ENCODE measurements at places on chromosomes 3 and 15.

- no peak for DNase-seq
- no peak overlapping the region for H3K4me3 ChIP-seq
- H3K27me3 ChIP-seq, result no peaks in the 10 kb centered on the region
- H3K4me1 ChIP-seq, result no peaks in the 10 kb centered on the region
- no peaks in the 10 kb centered on the region for H3K36me3 ChIP-seq
Measured at GRCh38 chr15:39939487-39940452, 5.9 kb downstream of the EIF2AK4 start.

GRCh38 chr3:189975391-189975990 is 145.2 kb downstream of the P3H2 start:
- peak overlapping the region; percentile 47 for H3K27ac ChIP-seq
- H3K4me1 ChIP-seq, result no peaks in the 10 kb centered on the region
- no peaks in the 10 kb centered on the region for H3K36me3 ChIP-seq

- no peak overlapping the region for H3K4me3 ChIP-seq
- no peaks in the 10 kb centered on the region for H3K36me3 ChIP-seq
- H3K4me1 ChIP-seq, result no peaks in the 10 kb centered on the region
- DNase-seq, result no peak
- no peaks in the 10 kb centered on the region for H3K27me3 ChIP-seq
Measured at GRCh38 chr3:14554715-14555114, 14.6 kb upstream of the GRIP2 start.

DNA sequence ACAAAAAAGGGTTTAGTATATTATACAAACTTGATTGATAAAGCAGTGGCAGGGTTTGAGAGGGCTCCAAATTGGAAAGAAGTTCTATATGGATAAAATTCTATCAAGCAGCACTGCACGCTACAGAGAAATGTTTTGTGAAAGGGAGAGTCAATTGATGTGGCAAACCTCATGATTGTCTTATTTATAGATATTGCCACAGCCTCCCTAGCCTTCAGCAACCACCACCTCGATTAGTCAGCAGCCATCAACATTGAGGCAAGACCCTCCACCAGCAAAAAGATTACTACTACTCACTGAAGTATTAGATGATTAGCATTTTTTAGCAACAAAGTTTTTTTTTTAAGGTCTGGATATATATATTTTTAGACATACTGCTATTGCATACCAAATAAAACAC is 296.7 kb downstream of the CHST2 start:
- no peaks in the 10 kb centered on the region for H3K4me1 ChIP-seq
- no peak overlapping the region for H3K27ac ChIP-seq
- no peaks in the 10 kb centered on the region for H3K36me3 ChIP-seq
- no peaks in the 10 kb centered on the region for H3K27me3 ChIP-seq

DNA sequence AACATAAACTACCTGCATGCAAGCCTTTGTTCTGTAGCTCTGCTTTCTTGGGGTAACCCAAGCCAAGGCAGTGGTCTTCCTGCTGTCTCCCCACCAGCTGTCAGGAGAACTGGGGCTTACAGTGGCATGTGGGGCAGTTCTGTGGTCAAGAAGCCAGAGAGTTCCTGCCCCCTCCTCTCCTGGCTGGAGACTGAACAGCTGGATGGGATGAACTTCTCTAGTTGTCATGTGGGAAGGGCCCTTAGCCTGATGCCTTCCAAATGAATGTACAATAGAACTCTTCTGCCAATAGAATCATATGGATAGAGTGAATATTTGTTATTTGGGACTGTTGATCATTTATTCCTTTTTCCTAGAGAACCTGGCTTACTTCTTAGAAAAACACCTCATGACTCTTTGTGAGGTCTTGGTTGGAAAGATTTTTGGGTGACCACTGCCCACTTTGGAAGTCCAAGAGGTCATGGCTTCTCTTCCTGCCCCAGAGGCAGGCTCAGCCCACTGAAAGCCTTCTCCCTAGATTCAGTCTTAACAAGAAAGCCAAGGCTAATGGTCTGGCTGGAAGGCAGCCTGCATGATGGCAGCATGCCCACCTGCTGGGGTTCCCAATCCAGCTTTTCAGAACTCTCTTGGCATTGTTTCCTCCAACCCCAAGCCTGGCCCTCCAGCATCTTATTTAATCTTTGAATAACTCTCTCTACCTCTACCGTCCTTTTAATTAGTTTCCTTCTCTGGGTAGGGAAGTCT is 462.9 kb upstream of the PROK2 start:
- H3K27me3 ChIP-seq, result no peaks in the 10 kb centered on the region
- DNase-seq, result no peak
- no peak overlapping the region for H3K27ac ChIP-seq
- H3K4me1 ChIP-seq, result no peaks in the 10 kb centered on the region
- no peak overlapping the region for H3K4me3 ChIP-seq

DNA sequence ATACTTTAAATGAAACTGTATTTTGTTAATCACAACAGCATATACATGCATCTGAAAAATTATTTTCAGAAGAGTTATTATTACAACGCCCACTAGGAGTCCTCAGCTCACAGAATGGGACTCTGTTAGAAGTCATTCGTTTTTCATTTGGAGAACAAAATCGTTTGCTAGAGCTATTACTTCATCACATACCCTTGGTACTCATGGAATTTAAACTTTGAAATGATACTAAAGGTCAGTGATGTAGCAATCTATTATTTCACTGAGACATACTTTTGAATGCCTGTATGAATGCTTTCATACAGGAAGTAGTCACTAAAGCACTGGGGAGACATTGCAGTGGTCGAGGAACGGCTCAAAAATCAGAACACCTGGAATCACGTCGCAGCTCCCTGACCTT is 198.1 kb downstream of the MBNL1 start:
- no peak overlapping the region for H3K27ac ChIP-seq
- no peak overlapping the region for H3K4me3 ChIP-seq
- no peak for DNase-seq
- H3K36me3 ChIP-seq, result no peaks in the 10 kb centered on the region

GRCh38 chr3:158260392-158260791 is 150.5 kb downstream of the RSRC1 start:
- no peaks in the 10 kb centered on the region for H3K36me3 ChIP-seq
- H3K4me3 ChIP-seq, result no peak overlapping the region
- no peaks in the 10 kb centered on the region for H3K4me1 ChIP-seq
- no peak for DNase-seq
- H3K27ac ChIP-seq, result no peak overlapping the region

DNA sequence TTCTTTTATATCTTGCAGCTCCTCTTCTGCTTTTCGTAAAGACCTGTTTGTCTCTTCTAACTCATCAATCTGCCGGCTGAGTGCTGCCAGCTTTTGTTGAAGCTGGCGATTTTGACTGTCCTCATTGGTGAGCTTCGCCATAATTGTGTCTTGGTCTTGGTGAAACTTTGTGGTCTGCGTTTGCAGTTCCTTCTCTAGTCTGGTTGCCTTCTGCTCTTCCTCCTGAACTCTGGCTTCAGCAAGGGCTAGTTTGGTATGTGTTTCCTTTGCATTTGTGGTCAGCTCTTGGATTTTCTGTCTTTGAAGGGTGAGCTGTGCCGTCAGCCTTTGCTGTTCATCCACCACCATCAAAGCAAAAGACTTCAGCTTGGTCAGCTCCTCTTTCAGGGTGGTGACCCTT is 32.9 kb downstream of the CMSS1 start:
- no peaks in the 10 kb centered on the region for H3K36me3 ChIP-seq
- H3K4me1 ChIP-seq, result peaks cover 6% of the 10 kb centered on the region
- no peak overlapping the region for H3K27ac ChIP-seq
- H3K27me3 ChIP-seq, result no peaks in the 10 kb centered on the region
- DNase-seq, result no peak

- no peaks in the 10 kb centered on the region for H3K27me3 ChIP-seq
- H3K27ac ChIP-seq, result no peak overlapping the region
- H3K36me3 ChIP-seq, result no peaks in the 10 kb centered on the region
- no peaks in the 10 kb centered on the region for H3K4me1 ChIP-seq
- no peak for DNase-seq
Measured at GRCh38 chr3:31707286-31707685, 174.6 kb downstream of the STT3B start.

DNA sequence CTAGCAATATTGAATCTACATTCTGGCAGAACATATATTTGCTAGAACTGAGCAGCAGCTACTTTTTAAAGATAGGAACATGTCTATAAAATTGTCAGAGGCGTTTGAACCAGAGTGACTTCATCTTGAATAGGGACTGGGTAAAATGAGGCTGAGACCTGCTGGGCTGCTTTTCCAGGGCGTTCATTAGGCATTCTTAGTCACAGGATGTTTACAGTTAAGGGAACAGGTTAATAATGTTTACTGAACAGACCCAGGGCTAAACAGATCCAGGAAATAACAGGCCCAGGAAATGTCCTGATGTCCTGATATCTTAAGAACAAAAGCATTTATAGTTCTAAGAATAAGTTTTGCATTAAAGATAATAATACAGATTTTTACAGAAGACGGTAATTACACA is 34.5 kb upstream of the B3GALNT1 start:
- no peak for DNase-seq
- H3K27ac ChIP-seq, result no peak overlapping the region
- no peak overlapping the region for H3K4me3 ChIP-seq

- no peak for DNase-seq
- no peaks in the 10 kb centered on the region for H3K27me3 ChIP-seq
- H3K36me3 ChIP-seq, result no peaks in the 10 kb centered on the region
Measured at GRCh38 chr3:12285003-12285555, 3.8 kb upstream of the PPARG start.

- no peaks in the 10 kb centered on the region for H3K4me1 ChIP-seq
- H3K27ac ChIP-seq, result peak overlapping the region; percentile 50
- no peaks in the 10 kb centered on the region for H3K36me3 ChIP-seq
- no peak overlapping the region for H3K4me3 ChIP-seq
Measured at GRCh38 chr15:73800662-73801345, 47.7 kb upstream of the INSYN1 start.

DNA sequence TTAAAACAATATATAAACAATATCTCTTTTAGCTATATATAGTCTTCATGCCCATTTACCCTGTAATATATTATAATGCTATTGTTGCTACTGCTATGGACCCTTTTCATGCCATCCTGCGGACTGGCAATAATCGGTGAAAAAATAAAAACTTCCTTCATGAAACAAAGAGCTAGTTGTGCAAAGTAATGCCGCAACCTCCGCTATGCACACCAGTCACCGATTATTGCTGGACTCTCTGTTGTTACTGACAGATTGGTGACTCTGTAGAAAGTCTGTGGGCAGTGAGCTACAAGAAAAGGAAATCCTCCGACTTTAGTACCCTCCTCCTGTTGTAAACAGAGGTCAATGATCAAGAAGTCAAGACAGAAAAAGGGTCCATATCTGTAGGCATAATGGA is 17.9 kb upstream of the ICE2 start:
- H3K27me3 ChIP-seq, result no peaks in the 10 kb centered on the region
- H3K36me3 ChIP-seq, result no peaks in the 10 kb centered on the region
- DNase-seq, result no peak
- H3K4me3 ChIP-seq, result no peak overlapping the region

- no peaks in the 10 kb centered on the region for H3K27me3 ChIP-seq
- H3K4me1 ChIP-seq, result no peaks in the 10 kb centered on the region
- no peak for DNase-seq
- H3K4me3 ChIP-seq, result no peak overlapping the region
- H3K27ac ChIP-seq, result no peak overlapping the region
Measured at GRCh38 chr3:197362081-197362480, 63.7 kb upstream of the DLG1 start.

DNA sequence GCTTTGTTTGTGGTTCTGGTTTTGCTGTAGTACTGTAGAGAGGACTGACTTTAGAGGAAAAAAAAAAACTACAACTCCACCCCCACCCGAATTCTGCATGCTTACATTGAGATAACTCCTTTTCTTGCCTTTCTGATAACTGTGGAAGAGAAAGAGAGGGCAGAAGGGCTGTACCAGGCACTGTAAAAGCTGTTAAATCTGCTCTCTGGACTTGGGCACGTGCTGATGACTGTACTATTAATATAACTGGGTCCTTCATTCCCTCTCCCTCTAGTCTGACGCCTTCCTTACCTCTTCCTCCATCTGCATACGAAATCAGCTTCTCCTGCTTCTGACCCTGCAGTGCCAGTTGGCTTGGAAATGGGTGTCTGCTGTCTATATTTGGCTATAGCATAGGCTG is 15.0 kb downstream of the MAPKBP1 start:
- H3K27ac ChIP-seq, result peak overlapping the region; percentile 34
- peaks cover 6% of the 10 kb centered on the region for H3K4me1 ChIP-seq
- DNase-seq, result no peak
- H3K27me3 ChIP-seq, result no peaks in the 10 kb centered on the region
- H3K4me3 ChIP-seq, result no peak overlapping the region

DNA sequence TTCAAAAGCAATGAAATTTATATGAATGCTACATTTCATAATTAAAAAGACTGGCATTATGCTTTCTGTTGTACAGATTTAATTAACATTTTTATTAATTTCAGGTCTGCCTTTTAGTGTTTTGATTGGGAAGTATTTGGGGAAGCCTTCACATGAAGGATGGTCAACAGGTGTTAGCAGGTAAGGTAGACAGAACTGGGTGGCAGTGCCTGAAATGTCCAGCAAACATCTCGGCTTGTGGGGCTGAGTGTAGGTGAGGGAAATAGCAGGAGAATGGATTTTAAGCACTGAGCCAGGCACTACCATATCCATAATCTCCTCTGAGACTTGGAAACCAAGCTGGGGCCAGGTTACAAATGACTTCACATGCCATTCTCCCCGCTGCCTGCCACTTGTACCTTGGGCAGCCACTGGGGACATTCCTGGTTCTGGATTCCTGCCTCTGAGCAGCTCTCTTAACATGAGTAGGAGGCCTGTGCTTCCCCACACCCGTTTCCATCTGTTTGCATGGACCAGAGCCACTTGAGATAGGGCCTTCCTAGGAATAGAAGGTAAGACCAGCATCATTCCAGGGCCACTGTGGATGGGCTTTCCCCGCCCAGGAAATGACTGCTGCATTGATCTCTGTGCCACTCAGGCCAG is 125.9 kb upstream of the HES1 start:
- peaks cover 2% of the 10 kb centered on the region for H3K4me1 ChIP-seq
- H3K27ac ChIP-seq, result no peak overlapping the region
- no peaks in the 10 kb centered on the region for H3K27me3 ChIP-seq
- no peaks in the 10 kb centered on the region for H3K36me3 ChIP-seq
- no peak overlapping the region for H3K4me3 ChIP-seq

DNA sequence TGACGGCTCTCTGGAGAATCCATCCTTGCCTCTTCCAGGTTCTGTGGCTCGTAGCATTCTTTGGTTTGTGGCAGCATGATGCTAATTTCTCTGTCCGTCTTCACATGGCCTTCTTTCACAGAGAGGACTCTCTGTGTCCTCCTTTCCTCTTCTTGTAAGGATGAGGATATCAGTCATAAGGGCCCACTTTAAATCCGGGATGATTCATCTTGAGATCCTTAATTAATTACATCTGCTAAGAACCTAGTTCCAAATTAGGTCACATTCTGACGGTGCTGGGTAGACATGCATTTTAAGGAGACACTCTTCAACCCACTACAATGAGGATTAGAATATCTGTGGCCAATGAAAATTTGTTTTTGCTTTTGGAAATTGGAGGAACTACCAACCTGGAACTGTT is 15.7 kb upstream of the GXYLT2 start:
- DNase-seq, result no peak
- no peak overlapping the region for H3K4me3 ChIP-seq
- H3K36me3 ChIP-seq, result no peaks in the 10 kb centered on the region
- no peak overlapping the region for H3K27ac ChIP-seq
- no peaks in the 10 kb centered on the region for H3K27me3 ChIP-seq
- H3K4me1 ChIP-seq, result no peaks in the 10 kb centered on the region

Measured in uterus (tissue), 4 donors.